ENCODE measurements at places on chromosomes 3 and 15.
A peak's percentile ranks its signal among the peaks of the same experiment; 100 is the strongest.

GRCh38 chr3:26171006-26171405 is 381.1 kb downstream of the OXSM start:
- no peaks in the 10 kb centered on the region for H3K4me1 ChIP-seq
- no peak overlapping the region for H3K27ac ChIP-seq
- H3K36me3 ChIP-seq, result no peaks in the 10 kb centered on the region
- DNase-seq, result no peak
- no peak overlapping the region for H3K4me3 ChIP-seq

- DNase-seq, result no peak
- H3K27me3 ChIP-seq, result no peaks in the 10 kb centered on the region
- no peak overlapping the region for H3K27ac ChIP-seq
- H3K36me3 ChIP-seq, result no peaks in the 10 kb centered on the region
These were observed 617.6 kb upstream of the ZNF717 start for GRCh38 chr3:76402926-76403325.

GRCh38 chr3:32972482-32973146 is 21.2 kb downstream of the CCR4 start:
- H3K27ac ChIP-seq, result no peak overlapping the region
- H3K4me1 ChIP-seq, result peaks cover 7% of the 10 kb centered on the region
- H3K4me3 ChIP-seq, result no peak overlapping the region
- no peaks in the 10 kb centered on the region for H3K36me3 ChIP-seq
- DNase-seq, result no peak

GRCh38 chr15:26670116-26670515 is 102.8 kb downstream of the GABRB3 start:
- no peaks in the 10 kb centered on the region for H3K27me3 ChIP-seq
- no peak overlapping the region for H3K4me3 ChIP-seq
- no peak for DNase-seq
- H3K27ac ChIP-seq, result no peak overlapping the region
- no peaks in the 10 kb centered on the region for H3K36me3 ChIP-seq

DNA sequence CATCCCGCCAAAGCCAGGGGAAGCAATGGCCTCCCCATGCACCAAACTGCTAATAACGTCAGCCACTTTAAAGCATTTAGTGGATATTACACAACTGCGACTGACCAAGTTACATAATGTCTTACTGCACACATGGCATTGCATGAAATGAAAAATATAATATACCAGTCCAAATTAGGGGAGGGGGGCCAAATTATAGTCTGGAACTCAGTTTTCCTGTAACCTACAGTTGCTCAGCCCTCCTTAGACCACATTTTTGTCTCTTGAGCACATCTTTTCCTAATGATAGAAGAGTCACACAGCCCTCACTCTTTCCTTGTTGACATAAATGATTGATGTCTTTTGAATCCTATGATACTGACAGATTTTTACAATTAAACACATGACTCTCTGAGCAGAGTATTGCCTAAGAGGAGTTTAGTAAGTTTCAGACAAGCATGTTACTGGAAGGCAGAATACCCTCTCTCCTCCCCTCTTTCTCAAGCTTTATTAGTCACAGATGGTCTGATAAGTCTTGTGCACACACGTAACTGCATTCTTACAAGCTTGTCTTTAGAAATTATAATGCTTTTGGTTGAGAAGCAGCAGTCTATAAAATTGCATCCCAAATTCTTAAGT is 1.1 kb upstream of the PLD1 start:
- DNase-seq, result no peak
- no peak overlapping the region for H3K4me3 ChIP-seq
- H3K36me3 ChIP-seq, result no peaks in the 10 kb centered on the region
- H3K27ac ChIP-seq, result no peak overlapping the region
- no peaks in the 10 kb centered on the region for H3K4me1 ChIP-seq

DNA sequence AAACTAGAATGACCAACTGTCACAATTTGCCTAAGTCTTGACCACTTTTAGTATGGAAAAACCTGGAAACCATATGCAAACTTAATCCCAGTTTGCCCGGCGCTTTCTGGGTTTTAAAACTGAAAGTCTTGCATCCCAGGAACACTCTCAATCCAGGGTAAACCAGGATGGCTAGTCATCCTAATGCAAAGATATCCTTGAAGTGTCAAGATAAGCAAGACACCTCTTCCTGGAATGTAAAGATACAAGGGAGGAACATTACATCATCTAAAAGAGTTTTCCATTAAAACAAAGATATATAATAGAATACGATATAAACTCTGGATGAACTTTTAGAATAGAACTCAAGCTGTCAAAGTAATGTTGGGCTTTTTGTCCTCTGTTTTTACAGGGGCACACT is 188.5 kb downstream of the MAGI1 start:
- no peaks in the 10 kb centered on the region for H3K27me3 ChIP-seq
- no peaks in the 10 kb centered on the region for H3K36me3 ChIP-seq
- no peak for DNase-seq
- no peak overlapping the region for H3K27ac ChIP-seq

DNA sequence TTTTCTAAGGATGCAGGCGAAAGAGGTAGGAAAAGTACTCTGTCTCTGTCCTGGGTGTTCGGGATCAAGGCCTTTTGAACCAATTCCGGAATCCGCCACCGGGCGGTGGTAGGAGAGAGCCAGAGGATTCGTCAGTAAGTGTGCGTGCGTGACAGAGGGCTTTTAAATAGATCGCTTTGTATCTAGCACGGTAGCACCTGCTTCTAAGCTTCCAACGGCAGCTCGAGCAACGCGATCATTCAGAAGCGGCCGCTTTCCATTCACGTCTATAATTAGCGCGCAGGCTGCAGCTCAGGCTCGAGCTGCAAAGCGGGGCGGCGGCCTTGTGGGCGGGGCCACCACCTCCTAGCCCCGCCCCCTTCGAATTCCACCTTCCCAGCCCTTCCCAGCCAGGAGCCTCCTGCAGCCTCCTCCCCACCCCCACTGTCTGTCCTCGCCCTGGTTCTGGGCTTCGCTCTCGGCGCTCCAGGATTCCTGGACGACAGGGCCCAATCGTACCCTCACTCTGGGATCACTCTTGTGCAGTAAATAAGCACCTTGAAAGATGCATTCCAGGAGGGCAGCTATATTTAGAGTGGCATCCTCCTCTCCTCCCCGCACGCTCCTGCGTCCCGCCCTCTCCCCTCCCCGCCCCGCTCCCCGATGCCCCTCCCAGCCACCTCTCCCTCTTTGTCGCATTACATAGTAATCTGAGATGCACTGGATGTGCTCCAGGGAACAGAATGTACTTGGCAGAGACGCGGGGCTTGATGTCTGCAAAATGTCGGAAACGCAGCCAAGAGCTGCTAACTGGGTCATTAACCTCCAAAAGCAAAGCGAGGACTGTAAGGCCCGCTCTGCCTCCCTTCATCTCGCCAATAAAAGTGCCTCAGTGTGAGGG is 224.1 kb upstream of the TPRG1 start:
- no peaks in the 10 kb centered on the region for H3K27me3 ChIP-seq
- no peaks in the 10 kb centered on the region for H3K4me1 ChIP-seq
- H3K4me3 ChIP-seq, result no peak overlapping the region
- DNase-seq, result peak; percentile 93

Measured in small intestine (tissue), 16 donors.